NCI-H1930 (cell line): ENCODE measurements at places on chromosomes 2 and 18.

DNA sequence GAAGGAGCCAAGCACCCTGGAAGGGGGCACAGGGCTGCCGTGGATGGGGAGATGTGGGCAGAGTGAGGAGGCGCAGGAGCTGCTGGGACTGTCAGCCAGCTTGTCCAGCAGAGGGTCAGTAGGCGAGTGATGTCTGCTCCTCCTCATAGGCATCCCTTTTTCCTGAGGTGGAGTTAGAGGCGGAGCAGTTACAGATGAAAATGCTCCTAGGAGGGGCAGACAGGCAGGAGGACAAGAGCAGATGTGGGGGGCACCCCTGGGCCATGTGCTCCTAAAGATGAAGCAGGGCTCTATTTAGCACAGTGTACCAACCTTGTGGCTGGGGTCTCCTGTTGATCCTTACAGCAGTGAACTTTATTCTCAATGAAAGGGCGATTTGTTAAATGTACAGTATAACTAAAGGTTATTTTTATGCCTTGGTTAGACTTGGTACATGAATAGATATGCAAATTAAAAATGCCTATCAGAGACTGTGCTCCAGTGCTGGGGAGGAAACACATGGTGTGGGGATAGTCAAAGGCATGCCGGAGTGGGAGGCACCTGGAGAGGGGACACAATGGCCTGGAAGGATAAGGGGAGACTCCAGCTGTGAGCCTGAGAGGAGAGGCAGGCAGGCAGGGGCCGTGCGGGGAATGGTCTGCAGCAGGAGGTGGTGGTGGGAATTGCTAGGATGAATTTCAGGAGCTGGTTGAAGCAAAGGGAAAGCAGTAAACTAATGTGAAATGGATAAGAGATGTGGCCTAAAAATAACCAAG is 175.3 kb downstream of the CLIP4 start:
- DNase-seq, result no peak

GRCh38 chr2:181121996-181122395 is 141.6 kb downstream of the UBE2E3 start:
- DNase-seq, result no peak

- DNase-seq, result no peak
These were observed 59.3 kb upstream of the TCF4 start for GRCh38 chr18:55647331-55647730.

DNA sequence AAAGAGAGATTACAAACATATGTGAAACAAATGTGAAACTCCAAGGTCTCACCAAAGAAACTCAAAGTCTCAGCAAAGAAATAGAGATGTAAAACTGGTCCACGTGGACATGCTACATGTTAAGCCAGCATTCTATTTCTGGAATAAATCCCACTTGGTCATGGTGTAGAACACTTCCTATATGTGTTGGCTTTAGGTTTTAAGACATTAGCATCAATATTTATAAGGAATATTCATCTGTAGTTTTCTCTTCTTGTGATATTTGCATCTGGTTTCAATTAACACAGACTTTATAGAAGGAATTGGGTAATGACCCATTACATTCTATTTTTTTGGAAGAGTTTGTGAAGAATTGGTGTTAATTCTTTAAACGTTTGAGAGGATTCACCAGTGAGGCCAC is 133.1 kb downstream of the COPS8 start:
- no peak for DNase-seq

DNA sequence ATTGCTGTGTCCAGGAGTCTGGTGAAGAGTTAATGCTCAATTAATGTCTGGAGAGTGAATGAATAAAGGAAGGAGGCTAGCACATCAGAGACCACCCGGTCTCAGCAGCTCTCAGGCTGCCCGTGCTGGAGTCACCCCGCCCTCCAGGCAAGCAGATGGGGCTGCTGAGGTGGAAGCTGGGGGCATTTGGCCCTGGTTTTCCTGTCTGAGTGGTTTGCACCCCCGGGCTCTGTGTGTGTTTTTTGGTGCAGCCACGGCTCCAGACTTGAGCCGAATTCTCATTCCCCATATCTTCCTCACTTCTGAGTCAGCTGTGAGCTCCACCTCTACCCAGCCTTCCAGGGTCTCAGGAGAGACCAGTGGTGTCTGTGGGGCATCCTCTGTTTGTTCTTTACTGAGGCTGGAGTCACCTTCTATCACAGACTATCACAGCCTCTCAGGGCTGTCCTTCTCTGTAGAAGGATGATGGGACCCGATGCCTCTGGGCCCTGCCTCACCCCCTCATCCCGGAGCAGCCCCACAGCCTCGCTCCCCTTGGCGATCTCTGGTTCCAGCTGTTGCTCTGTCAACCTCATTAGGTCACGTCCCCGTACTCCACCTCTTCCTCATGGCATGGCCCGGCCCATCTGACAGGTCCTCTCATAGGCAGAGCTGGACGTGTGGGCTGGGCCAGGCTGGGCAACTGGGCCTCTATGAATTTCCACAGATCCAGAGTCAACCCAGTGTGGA is 60.8 kb downstream of the HS1BP3 start:
- no peak for DNase-seq

DNA sequence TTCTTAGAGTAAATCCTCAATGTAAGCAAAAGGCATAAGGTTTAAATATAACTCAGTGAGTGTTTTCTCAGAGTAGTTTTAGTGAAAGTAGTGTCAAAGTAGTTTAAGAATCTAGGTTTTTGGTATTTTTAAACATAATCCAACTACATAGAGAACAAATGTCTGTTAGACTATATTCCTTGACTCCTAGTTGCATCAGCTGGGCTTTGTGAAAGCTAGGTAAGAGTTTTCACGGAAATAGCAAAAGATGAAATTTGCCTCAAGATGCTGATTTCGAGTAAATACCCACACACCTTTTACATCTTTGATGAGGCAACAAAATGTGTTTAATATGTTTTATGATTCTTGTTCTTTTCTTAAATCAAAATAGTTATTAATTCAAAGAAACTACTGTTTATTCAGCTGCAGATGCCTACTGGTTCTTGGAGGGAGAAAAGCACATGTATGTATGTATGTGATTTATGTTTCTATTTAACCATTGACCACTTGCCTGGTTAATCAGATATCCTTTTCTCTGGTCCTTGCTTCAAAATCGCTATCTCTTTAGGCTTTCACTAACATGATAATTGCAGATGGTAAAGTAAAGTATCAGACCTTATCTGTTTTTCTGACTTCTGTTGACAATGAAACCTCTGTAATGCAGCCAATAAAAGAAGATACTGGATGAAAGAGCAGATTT is 117.4 kb upstream of the NOSTRIN start:
- DNase-seq, result no peak

- DNase-seq, result no peak
These were observed 19.9 kb upstream of the FAM98A start for GRCh38 chr2:33619028-33619427.

DNA sequence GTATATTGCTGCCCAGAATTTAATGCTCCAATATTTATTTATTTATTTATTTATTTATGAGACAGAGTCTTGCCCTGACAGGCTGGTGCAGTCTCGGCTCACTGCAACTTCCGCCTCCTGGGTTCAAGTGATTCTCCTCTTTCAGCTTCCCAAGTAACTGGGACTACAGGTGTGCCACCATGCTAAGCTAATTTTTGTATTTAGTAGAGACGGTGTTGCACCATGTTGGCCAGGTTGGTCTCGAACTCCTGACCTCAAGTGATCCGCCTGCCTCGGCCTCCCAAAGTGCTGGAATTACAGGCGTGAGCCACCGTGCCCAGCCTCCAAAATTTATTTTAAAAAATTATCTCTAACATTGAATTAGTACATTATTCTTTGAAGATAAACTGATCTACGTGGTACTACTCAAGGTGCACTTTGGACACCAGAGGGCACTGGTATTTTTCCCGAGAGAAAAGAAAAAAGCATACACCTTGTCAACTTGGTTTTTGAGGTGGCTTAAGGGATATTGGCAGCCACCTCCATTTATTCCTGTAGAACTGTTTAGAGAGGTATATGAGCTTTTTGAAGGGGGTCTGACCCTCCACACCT is 1.4 kb upstream of the IDH1 start:
- DNase-seq, result no peak

GRCh38 chr2:18055290-18055689 is 176.8 kb downstream of the KCNS3 start:
- DNase-seq, result no peak

- no peak for DNase-seq
These were observed 376.3 kb upstream of the MYT1L start for GRCh38 chr2:2707206-2707991.

GRCh38 chr2:176910828-176911227 is 301.8 kb upstream of the HNRNPA3 start:
- no peak for DNase-seq

GRCh38 chr2:40187054-40187453 is 264.8 kb downstream of the SLC8A1 start:
- no peak for DNase-seq

- no peak for DNase-seq
These were observed 110.2 kb upstream of the NOSTRIN start for GRCh38 chr2:168692132-168692744.

- no peak for DNase-seq
These were observed 42.8 kb upstream of the CYTIP start for GRCh38 chr2:157486596-157487270.

DNA sequence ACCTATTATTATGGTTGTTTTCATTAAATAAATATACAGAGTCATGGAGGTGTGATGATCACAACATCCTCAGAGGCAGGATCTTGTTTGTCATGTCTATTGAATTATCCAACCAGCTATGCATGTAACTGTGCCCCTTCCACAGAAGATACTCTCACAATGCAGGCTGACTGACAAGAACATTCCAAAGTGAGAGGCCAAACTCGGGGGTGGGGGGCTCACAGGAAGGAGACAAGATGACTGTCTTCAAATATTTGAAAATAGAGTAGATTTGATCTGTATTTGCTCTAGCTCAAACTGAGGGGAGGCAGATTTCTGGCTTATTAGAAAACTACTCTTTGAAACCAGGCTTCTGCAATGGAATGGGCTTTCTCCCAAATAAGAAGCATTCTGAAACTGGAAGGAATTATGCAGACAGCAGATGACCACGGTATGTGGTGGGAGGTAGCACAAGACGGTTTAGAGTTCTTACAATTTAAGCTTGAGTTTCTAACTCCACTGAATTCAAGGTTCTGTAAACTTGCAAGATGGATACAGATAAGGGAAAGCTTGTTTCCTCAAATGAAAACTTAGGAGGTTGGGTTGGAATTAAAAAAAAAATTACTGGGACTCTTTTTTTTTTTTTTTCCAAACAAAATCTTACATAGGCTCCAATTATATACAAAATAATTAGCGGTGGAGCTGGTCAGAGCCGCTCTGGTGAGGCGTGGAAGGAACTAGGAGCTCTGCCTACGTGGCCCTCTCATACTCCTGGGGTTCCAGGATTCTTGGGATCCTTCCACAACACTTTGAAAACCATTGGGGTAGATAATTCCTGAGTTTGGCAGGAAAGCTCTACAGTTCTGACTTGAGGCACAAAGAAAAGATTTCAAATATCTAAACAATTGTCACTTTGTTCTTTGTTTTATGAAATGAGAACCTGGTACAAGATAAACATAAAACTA is 79.3 kb downstream of the PLA2R1 start:
- DNase-seq, result no peak

GRCh38 chr2:41137031-41137430 is 685.1 kb upstream of the SLC8A1 start:
- DNase-seq, result no peak

DNA sequence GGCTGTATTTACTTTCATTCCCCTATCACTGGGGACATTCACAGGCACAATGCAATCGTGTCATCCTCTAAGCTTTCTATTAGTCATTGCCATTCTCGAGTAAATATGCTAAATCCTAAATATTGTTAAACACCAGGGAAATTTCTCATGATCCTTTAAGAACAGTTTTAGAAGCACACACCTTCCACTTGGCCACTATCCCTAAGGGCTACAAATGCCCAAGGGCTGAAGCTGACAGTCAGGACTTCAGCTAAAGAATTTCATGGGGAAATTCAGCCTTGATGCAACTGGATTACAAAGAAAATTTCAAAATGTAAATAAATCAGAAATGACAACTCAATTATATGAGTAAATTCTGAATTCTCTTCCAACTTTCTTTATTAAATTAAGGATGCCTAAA is 163.1 kb upstream of the PID1 start:
- DNase-seq, result no peak

DNA sequence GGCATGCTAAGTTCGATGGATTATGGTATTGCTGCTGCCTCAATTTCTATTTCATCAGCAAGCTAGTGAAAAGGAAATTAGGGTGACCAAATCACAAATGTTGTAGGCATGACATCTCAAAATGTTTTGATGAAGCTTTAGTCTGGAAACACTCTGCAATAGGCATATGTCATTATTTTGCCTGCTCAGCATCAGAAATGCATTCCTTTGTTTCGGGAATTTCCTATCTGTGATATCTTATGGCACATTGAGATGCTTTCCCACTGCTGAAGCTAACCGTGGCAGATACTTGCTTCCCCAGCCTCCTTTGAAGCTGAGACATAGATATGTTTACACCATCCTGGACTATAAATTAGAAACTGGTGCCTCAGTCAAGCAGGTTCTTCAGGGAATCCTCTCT is 119.7 kb downstream of the CDC42EP3 start:
- no peak for DNase-seq

- DNase-seq, result no peak
These were observed 36.4 kb upstream of the TBR1 start for GRCh38 chr2:161379740-161380139.

- DNase-seq, result no peak
These were observed 131.4 kb upstream of the MAPRE2 start for GRCh38 chr18:34909637-34910364.

DNA sequence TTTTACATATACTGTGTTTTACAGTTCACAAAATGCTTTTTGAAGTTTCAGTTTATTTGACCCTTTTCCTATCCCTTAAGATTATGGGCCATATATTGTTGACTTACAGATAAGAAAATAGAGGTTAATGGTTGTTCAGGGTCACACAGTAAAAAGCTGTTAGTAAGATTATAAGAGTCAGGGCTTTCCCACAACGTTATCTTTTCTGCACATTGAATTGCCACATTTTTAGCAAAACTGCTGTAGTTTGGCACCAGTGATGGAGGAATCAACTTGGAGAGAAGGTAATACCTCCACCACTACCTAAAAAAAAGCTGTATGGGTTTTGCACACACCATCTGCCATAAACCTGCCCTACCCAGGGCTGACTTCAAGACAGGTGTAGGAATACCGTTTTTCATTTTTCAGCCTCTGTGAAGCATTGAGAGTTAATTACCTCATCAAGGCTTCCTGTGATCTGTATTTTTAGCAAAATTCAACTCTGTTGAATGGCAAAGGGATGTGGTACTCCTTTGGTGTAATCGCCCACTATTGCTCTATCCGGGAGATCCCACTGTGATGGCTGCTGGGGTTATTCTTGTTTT is 5.0 kb downstream of the SOWAHC start:
- DNase-seq, result no peak

DNA sequence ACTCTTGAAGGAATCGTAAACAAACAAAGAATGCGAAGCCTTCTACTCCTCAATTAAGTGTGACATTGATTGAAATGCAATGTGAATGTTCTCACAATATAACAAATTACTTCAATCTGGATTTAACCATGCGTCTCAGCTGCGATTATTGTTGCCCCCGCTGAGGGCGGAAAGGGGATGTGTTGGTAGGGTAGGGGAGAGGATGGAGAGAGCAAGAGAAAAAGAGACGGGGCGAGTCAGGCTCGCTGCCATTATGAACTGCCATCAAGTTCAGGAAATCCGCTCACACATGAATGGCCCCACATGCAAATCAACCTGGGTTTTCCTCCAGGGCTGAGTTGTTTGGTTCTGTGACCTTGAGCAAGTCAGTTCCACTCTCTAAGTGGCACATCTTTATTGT is 129.8 kb downstream of the PXDN start:
- no peak for DNase-seq
